ENCODE measurements at places on chromosomes 7 and 10.

DNA sequence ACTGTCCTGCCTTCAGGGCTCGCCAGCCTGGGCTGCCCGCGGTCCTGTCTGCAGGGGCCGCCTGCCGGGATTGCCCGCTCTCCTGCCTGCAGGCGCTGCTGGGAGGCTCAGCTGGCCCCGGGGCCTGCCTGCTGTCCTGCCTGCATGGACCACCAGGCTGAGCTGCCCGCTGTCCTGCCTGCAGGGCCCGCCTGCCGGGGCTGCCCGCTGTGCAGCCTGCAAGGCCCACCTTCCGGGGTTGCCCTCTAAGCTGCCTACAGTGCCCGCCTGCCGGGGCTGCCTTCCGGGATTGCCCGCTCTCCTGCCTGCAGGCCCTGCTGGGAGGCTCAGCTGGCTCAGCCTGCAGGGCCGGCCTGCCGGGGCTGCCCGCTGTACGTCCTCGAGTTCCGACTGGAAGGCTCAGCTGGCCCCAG is 164.4 kb downstream of the GLRX3 start:
- no peaks in the 10 kb centered on the region for H3K27me3 ChIP-seq
- DNase-seq = peak; percentile 61
- no peak overlapping the region for H3K27ac ChIP-seq
- no peaks in the 10 kb centered on the region for H3K4me1 ChIP-seq
- no peaks in the 10 kb centered on the region for H3K36me3 ChIP-seq
- no peak overlapping the region for H3K4me3 ChIP-seq

- H3K36me3 ChIP-seq = no peaks in the 10 kb centered on the region
- H3K27me3 ChIP-seq = peaks cover 8% of the 10 kb centered on the region
- no peak overlapping the region for H3K27ac ChIP-seq
- H3K4me3 ChIP-seq = peak overlapping the region; percentile 5
- no peaks in the 10 kb centered on the region for H3K4me1 ChIP-seq
Measured at GRCh38 chr10:67695555-67695954, 440 bp downstream of the CTNNA3 start.

- no peaks in the 10 kb centered on the region for H3K36me3 ChIP-seq
- H3K27ac ChIP-seq = no peak overlapping the region
- H3K27me3 ChIP-seq = no peaks in the 10 kb centered on the region
- no peaks in the 10 kb centered on the region for H3K4me1 ChIP-seq
- H3K4me3 ChIP-seq = no peak overlapping the region
Measured at GRCh38 chr10:21995557-21995956, 8.0 kb downstream of the DNAJC1 start.

DNA sequence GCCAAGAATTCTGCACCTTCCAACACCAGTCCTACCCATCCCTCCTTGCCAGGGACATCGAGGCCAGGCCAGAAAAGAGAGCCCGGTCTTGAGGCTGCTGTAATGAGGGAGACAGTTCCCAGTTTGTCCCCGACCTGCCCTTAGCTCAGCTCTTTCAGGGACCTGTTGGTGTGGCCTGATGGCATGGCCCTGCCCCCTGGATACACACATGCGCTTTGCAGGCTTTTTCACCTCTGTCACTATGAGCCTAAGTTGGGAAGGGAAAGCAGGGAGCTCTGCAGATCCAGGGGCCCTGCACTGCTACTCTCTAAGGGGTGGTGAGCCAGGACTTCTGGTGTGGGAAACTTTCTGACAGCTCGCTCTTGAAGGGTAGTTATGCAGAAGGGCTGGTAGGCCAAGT is 2.1 kb downstream of the SCD start:
- H3K27me3 ChIP-seq = no peaks in the 10 kb centered on the region
- peaks cover 14% of the 10 kb centered on the region for H3K4me1 ChIP-seq
- peaks cover 25% of the 10 kb centered on the region for H3K36me3 ChIP-seq
- H3K4me3 ChIP-seq = peak overlapping the region; percentile 59

- no peak for DNase-seq
- H3K4me1 ChIP-seq = no peaks in the 10 kb centered on the region
- H3K36me3 ChIP-seq = no peaks in the 10 kb centered on the region
- peaks cover 3% of the 10 kb centered on the region for H3K27me3 ChIP-seq
- H3K27ac ChIP-seq = no peak overlapping the region
Measured at GRCh38 chr10:92727550-92727949, 37.8 kb downstream of the HHEX start.

DNA sequence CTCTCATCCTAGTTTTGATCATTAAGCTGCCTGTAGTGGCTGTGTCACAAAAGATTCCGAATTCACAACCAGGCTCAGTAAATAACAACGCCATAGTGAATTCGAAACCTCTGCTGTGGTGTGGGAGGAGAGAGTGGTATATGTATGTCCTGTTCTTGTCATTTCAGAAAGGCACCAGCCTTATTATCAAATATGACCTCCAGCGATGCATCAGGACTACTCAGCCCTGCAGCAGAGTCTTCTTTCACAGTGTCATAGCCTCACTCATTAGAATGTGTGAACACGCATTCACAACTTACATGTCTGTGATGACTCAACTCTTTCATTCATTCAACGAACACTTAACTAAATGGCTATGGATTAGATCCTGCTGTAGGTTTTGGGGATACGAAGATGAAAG is 15.3 kb downstream of the AOC1 start:
- no peak overlapping the region for H3K27ac ChIP-seq
- no peaks in the 10 kb centered on the region for H3K4me1 ChIP-seq

DNA sequence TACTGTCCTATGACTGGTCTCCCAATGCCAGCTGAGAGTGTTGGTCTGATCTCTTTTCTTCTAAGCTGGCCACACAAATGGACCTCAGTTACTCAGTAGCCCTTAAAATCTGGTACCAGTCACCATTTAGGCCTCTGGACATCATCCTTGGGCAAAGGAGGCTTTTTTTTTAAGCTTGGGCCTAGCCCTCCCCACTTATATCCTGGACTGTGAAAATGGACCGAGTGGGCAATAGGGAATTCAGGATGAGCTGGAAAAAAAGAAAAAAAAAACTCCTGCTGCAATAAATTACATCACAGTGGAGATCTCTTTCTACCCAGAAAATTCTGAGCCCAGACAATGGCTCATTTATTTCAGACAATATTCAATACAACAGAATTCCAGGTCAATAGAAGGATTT is 68.4 kb downstream of the PARP12 start:
- H3K4me1 ChIP-seq = peaks cover 7% of the 10 kb centered on the region
- no peaks in the 10 kb centered on the region for H3K27me3 ChIP-seq
- H3K27ac ChIP-seq = no peak overlapping the region
- H3K36me3 ChIP-seq = no peaks in the 10 kb centered on the region
- no peak for DNase-seq

DNA sequence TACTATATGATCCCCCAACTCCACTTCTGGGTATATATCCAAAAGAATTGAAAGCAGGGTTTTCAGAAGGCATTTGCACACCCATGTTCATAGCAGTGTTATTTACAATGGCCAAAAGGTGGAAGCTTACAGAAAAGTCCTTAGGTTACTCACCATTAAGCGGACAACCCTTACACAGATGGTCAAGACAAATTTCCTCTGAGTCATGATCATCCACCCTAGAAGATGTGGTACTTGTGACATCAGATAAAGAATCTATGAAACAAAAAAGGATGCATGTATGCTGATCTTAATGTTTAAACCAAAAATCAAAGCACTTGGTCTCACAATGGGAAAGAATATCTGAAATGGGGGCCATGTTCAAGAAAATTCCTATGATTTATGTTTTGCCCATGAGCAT is 31.1 kb downstream of the ZC3HAV1 start:
- no peak overlapping the region for H3K27ac ChIP-seq
- peaks cover 2% of the 10 kb centered on the region for H3K4me1 ChIP-seq
- peak; percentile 22 for DNase-seq
- H3K4me3 ChIP-seq = no peak overlapping the region
- peaks cover 12% of the 10 kb centered on the region for H3K36me3 ChIP-seq

GRCh38 chr7:93053209-93053948 is 64.4 kb downstream of the SAMD9 start:
- DNase-seq = no peak
- no peaks in the 10 kb centered on the region for H3K4me1 ChIP-seq
- H3K27me3 ChIP-seq = no peaks in the 10 kb centered on the region

- no peaks in the 10 kb centered on the region for H3K4me1 ChIP-seq
- H3K36me3 ChIP-seq = peaks cover 52% of the 10 kb centered on the region
- H3K27ac ChIP-seq = no peak overlapping the region
- no peak overlapping the region for H3K4me3 ChIP-seq
- H3K27me3 ChIP-seq = no peaks in the 10 kb centered on the region
Measured at GRCh38 chr7:2371329-2371728, 16.7 kb downstream of the EIF3B start.

- no peak overlapping the region for H3K27ac ChIP-seq
- H3K27me3 ChIP-seq = no peaks in the 10 kb centered on the region
- no peak for DNase-seq
- H3K36me3 ChIP-seq = no peaks in the 10 kb centered on the region
- peaks cover 10% of the 10 kb centered on the region for H3K4me1 ChIP-seq
- no peak overlapping the region for H3K4me3 ChIP-seq
Measured at GRCh38 chr10:68142761-68143160, 33.5 kb downstream of the MYPN start.

GRCh38 chr7:42621543-42622219 is 290.2 kb downstream of the C7orf25 start:
- no peaks in the 10 kb centered on the region for H3K36me3 ChIP-seq
- H3K27ac ChIP-seq = no peak overlapping the region
- peak; percentile 5 for DNase-seq
- no peaks in the 10 kb centered on the region for H3K27me3 ChIP-seq
- H3K4me3 ChIP-seq = no peak overlapping the region

DNA sequence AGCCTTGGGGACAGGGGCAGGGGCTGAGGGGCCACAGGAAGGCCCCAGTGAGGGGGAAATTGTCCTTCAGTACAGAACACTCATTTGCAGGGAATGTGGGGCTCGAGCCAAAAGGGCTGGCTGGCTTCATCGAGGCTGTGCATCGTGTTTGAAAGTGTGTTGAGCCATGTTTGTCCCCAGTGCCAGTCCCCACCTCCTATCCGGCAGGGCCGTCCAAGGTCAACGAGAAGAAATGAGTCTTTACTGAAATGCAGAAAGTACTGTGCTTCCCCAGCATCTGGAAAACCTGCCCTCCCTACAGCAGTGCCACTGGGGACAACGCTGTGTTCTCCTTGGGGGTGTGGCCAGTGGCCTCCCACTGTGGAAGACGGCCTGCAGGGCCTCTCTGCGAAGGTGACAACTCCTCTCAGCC is 214.1 kb downstream of the KLF6 start:
- H3K4me3 ChIP-seq = no peak overlapping the region
- H3K4me1 ChIP-seq = no peaks in the 10 kb centered on the region
- H3K27me3 ChIP-seq = no peaks in the 10 kb centered on the region
- peak; percentile 11 for DNase-seq
- H3K36me3 ChIP-seq = no peaks in the 10 kb centered on the region
